CD4-positive, alpha-beta T cell treated with Interleukin-4 for 1 hour (primary cell): ENCODE measurements at places on chromosomes 6 and 20.

DNA sequence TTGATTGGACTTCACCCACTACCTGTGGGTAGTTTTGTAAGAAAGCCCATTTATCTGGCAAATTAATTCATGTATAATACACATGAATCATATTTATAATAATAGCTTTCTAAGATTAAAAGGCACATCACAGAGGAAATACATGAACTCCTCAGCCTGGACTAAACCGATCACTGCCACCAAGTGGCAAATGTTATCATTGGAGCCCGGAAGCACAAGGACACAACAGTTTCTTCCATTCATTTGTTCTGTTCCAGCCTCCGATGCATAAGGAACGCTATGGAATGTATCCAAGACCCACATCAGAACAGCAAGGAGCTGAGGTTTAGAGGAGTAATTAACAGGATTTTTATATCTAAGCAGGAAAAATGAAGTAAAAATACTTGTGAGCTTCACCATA lies 13.9 kb upstream of the IPCEF1 start:
- DNase-seq = peak; percentile 19

DNA sequence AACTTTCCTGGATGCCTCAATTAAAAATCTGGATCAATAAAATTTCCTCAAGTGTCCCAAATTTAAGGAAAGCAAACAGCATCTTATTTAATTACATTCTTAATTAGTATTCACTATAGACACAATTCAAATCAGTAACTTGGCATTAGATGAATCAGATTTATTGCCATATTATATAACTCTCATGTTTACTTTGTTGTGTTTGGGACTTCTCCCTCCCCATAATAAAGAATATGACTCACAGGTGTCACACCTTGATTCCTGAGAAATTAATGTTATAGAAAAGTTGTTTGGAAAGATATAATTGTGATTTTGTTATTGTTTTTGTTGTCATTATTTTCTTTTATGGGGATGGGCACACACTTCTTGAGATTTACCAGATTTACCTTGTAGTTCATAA lies 18.4 kb downstream of the EYA4 start:
- DNase-seq = no peak

DNA sequence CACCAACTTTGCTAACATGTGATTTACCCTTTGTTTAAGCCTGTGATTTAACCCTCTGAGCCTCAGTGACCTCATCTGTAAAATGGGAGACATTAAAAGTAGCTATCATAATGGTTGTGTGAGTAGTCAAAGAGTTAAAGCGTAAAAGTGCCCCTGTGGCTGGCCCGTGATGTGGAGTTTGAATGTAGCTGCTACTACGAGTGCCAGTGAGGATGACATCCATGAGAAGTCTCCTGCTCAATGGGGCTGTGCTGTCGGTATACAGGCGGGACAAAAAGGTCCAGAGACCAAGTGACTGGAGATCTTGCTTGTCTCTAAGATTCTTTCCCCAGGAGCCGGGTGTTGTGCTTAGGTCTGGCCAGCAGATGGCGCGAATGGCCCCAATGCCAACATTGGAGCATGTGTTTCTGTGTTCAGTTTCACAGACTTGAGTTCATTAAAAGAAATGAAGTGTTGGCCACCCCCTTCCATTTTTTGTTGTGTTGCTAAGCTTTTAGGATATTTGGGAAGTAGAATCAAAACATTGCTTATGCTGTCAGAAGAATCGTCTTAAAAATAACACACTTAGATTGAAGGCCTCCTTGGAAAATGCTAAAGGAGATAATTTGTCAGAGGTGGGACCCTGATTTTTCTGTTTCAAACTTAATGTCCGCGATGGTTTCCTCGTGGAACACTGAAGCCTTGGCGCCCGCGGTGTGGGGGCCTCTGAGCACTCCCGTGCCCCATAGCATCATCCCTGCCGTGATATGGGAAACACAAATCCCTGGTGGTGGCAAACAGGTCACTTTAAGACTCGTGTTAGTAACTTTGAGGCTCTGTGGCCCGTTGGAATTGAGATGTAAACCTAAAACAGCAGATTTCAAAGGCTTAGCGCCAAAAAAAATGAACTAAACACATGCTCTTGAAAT lies 9.3 kb upstream of the RBM38 start:
- peak; percentile 87 for DNase-seq

- DNase-seq = no peak
Measured at GRCh38 chr6:37489697-37490336, 9.9 kb downstream of the CCDC167 start.

DNA sequence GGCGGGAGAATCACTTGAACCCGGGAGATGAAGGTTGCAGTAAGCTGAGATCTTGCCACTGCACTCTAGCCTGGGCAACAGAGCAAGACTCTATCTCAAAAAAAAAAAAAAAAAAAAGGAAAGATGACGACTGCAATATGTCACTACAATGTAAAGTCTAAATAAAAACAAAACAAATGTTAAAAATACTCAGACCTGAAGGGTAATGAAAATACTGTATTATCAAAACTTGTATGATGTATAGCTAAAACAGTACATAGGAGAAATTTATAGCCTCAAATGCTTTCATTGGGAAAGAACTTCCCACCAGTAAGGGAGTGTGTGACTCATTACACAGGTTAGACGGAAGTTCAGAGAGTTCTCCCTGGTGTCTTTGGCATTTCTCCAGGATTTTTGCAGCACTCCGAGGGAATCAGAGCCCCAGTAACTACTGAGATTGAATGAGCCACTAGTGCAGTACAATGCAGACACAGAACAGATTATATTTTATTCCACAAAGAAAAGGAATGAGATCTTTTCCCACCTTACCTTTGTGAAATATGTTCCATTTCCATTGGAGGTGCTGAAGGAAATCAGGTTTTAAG lies 12.5 kb upstream of the RALGAPB start:
- DNase-seq = no peak

GRCh38 chr6:402901-403658 lies 11.5 kb downstream of the IRF4 start:
- DNase-seq = no peak

GRCh38 chr6:117267766-117268534 lies 2.6 kb downstream of the VGLL2 start:
- DNase-seq = no peak

GRCh38 chr6:139944131-139944530 lies 569.7 kb upstream of the CITED2 start:
- DNase-seq = no peak

DNA sequence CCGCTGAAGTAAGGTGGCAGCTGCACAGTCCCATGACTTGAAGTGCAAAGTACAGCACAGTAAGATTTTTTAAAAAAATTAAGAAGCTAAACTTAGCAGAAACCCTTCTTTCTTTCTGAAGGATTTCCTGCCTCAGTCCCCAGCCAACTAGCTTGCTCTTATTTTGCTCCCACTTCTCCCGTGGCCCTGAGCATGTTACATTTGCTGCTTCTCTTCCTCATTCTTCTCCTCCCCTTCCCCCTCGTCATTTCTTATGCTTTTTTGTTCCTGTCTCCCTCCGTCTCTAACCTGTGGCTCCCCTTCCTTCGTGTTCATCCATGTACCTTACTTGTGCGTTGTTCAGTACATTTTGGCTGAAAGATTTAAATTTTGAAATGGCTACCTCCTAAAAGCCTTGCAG lies 123.0 kb downstream of the SASH1 start:
- no peak for DNase-seq

DNA sequence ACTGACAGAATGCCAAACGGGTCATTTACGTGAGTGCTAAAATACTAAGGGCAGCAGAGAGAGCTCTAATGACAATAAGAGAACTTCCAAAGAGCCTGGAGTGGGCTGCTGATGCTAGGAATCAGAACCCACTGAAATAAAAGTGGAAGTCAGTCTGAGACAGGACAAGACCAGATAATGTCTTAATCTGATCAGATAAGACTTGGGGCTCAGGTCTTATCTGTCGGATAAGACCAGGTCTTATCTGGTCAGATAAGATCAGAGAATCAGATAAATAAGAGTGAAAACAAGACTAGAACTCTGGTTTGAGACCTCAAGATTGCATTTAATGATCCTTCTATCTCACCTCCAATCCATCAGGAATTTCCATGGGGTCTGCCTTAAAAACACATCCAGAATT lies 18.6 kb downstream of the LRP11 start:
- no peak for DNase-seq

DNA sequence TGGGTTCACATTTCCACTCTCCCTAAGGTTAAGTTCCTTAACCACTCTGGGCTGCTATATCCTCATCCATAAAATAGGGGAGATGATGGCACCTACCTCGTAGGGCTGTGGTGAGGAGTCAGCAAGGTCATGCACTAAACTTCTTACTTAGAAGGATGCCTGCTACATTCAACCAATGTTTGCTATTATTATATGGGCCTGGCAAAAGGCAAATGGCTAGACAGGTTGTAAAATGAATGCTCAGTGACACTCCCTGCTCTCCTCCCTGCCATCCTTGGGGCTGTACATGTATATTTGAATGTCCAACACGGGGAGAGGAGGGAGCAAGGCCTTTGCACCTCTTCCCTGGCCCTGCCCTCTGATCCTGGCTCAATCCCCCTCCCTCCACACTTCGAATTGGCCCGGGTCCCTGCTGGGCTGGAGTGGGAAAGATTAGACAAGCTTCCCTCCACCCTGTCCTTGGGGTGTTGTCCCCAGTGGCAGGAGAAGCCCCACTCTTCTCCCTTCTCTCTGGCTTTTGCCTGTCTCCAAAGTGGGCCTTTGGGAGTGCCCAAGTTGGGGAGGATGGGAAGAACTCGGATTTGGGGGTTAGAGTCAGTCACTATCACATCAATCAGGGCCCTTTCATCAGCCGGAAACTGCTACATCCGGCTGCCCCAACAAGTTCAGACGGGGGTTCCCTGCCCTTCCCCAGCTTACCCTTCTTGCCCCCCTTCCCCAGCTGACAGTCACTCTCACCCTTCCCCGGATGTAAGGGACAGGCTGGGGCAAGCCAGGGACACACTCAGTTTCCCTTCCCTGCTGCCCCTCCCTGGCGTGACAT lies 36.3 kb upstream of the VEGFA start:
- peak; percentile 51 for DNase-seq

DNA sequence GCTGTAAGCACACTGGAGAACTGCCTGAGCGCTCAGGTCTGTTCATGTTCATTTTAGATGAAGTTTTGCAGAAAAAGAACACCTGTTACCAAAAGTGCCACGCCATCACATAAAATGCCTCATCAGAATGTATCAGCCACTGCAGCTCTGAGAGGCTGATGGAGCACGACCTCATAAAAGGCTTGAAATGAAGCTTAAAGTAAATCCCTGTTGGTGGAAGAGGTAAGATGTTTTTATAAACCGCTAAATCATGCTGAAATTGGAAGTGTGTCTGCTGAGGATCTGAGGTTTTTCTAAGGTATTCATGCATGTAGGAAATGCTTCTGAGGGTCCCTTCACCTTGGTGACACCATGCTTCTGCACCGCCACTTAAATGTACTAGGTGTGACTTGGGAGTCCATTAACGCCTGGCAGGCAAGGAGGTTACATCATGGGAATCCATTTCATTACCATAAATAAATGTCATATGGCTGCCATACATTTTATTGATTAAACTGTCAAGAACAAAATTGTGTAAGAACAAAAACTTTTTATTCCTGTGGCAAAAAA lies 363.1 kb upstream of the AGPAT4 start:
- no peak for DNase-seq

DNA sequence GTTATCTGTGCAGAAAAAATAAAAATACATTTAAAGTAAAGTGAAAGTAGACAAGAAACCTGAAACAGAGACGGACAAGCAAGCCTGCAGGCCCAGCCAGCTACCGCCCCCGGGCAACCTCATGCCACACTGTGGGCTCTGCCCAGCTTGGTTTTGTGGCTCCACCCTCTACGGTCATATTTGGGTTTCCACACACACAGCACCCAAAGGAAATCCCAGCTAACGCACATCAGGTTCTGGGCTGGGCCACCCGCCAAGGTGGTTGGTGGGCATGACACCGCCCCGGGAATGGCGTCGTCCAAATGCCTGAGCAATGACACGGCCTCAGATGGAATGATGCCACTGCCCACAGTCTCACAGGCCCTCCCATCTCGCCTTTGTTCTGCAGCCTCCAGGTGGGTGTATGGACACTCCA lies 22.9 kb downstream of the FAM110A start:
- DNase-seq = no peak
